Thyroid gland (tissue), 4 donors: ENCODE measurements at places on chromosomes 1 and 21.
A peak's percentile ranks its signal among the peaks of the same experiment; 100 is the strongest.

GRCh38 chr21:27507695-27508094 is 540.8 kb upstream of the ADAMTS5 start:
- H3K36me3 ChIP-seq, result no peaks in the 10 kb centered on the region
- H3K27ac ChIP-seq, result no peak overlapping the region
- no peak for DNase-seq
- no peaks in the 10 kb centered on the region for H3K27me3 ChIP-seq
- no peak overlapping the region for H3K4me3 ChIP-seq

GRCh38 chr1:24609949-24610517 is 33.1 kb upstream of the SRRM1 start:
- H3K36me3 ChIP-seq, result no peaks in the 10 kb centered on the region
- no peak for DNase-seq
- H3K4me3 ChIP-seq, result no peak overlapping the region
- no peak overlapping the region for H3K27ac ChIP-seq

GRCh38 chr1:224273641-224274040 is 56.3 kb downstream of the NVL start:
- no peaks in the 10 kb centered on the region for H3K4me1 ChIP-seq
- peaks cover 5% of the 10 kb centered on the region for H3K36me3 ChIP-seq
- no peaks in the 10 kb centered on the region for H3K27me3 ChIP-seq

DNA sequence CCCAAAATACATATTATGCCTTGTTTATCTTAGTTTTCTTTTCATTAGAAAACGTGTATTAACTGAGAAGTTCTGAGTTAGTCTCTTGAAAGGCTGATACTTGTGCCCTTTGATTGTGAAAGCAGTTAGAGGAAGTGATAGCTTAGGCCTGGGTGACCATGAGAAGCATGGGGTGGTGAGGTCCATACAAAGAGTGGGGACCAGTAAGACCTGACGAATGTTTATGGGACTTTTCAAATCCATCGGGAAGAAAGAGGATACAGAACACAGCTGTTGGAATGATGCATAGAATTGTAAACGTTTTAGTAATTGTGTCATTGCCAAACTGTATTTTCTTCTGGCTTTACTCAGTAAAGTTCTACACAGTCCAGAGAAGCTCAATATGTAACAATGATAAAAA is 259.8 kb downstream of the LMO4 start:
- H3K27me3 ChIP-seq, result no peaks in the 10 kb centered on the region
- no peak overlapping the region for H3K4me3 ChIP-seq
- no peaks in the 10 kb centered on the region for H3K36me3 ChIP-seq
- H3K27ac ChIP-seq, result no peak overlapping the region
- peaks cover 7% of the 10 kb centered on the region for H3K4me1 ChIP-seq

- peaks cover 35% of the 10 kb centered on the region for H3K4me1 ChIP-seq
- no peaks in the 10 kb centered on the region for H3K27me3 ChIP-seq
- peak; percentile 15 for DNase-seq
- peak overlapping the region; percentile 75 for H3K4me3 ChIP-seq
- H3K36me3 ChIP-seq, result no peaks in the 10 kb centered on the region
- peak overlapping the region; percentile 90 for H3K27ac ChIP-seq
These were observed 838 bp upstream of the DISP1 start for GRCh38 chr1:222813866-222814535.

- no peaks in the 10 kb centered on the region for H3K27me3 ChIP-seq
- peak; percentile 67 for DNase-seq
- H3K4me1 ChIP-seq, result peaks cover 25% of the 10 kb centered on the region
- H3K4me3 ChIP-seq, result no peak overlapping the region
These were observed 12.4 kb downstream of the FMOD start for GRCh38 chr1:203338335-203339036.

GRCh38 chr1:9361630-9362260 is 69.1 kb downstream of the SPSB1 start:
- H3K27ac ChIP-seq, result peak overlapping the region; percentile 68
- peaks cover 1% of the 10 kb centered on the region for H3K36me3 ChIP-seq
- no peak overlapping the region for H3K4me3 ChIP-seq
- no peaks in the 10 kb centered on the region for H3K27me3 ChIP-seq
- peaks cover 33% of the 10 kb centered on the region for H3K4me1 ChIP-seq
- DNase-seq, result no peak

- H3K4me3 ChIP-seq, result no peak overlapping the region
- no peaks in the 10 kb centered on the region for H3K36me3 ChIP-seq
- DNase-seq, result no peak
- no peak overlapping the region for H3K27ac ChIP-seq
These were observed 37.1 kb upstream of the ARF1 start for GRCh38 chr1:228045405-228045804.

GRCh38 chr1:165527251-165528007 is 16.4 kb upstream of the LRRC52 start:
- no peak for DNase-seq
- H3K27ac ChIP-seq, result no peak overlapping the region
- H3K4me1 ChIP-seq, result peaks cover 34% of the 10 kb centered on the region
- no peaks in the 10 kb centered on the region for H3K27me3 ChIP-seq
- H3K36me3 ChIP-seq, result no peaks in the 10 kb centered on the region

DNA sequence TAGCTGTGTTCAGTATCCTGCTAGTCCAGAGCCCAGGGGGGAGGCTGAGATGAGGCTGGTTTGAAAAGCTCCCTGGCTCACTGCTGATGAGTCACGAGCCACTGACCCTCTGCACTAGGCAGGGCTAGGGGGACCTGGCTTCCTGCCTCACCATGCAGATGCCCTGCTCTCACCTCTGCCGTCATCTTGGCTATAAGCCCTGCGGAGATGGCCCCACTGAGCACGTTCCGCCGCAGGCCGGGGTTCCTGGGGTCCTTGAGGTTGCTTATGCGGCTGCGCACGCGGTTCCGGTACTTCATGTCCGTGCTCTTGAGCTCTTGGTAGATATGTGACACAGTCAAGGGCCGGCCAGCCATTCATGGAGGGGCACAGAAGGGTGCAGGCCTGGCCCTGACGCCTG is 24.1 kb upstream of the ZNF436 start:
- H3K4me1 ChIP-seq, result peaks cover 22% of the 10 kb centered on the region
- no peaks in the 10 kb centered on the region for H3K27me3 ChIP-seq
- H3K27ac ChIP-seq, result peak overlapping the region; percentile 59
- H3K4me3 ChIP-seq, result no peak overlapping the region

GRCh38 chr1:205983925-205984725 is 19.1 kb downstream of the RAB7B start:
- no peaks in the 10 kb centered on the region for H3K36me3 ChIP-seq
- peak overlapping the region; percentile 74 for H3K27ac ChIP-seq
- DNase-seq, result peak; percentile 80
- peaks cover 30% of the 10 kb centered on the region for H3K4me1 ChIP-seq

DNA sequence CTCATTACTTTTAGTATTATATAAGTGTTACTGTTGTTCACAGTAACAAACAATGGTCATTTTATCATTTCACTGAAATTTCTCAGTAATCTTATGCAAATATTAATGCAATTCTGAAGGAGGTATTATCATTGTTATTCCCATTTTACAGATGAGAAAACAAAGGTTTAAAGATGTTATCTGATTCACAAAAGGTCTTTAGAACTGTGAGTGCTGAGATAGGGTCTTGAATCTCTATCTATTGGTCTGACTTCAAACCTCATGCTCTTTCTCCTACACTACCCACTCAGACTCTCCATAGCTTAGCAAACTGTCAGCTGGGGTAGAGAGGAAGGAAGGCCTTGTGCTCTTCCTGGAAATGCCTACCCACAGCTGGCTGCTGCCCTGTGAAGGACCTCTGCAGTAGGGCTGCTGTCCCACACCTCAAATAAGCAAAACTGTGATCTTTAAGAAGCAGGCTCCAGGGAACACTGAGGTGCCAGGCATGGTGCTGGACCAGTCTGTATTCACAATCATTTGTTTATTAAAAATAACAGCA is 6.2 kb upstream of the OSCP1 start:
- no peak overlapping the region for H3K27ac ChIP-seq
- no peaks in the 10 kb centered on the region for H3K4me1 ChIP-seq
- H3K36me3 ChIP-seq, result peaks cover 40% of the 10 kb centered on the region
- DNase-seq, result no peak
- no peak overlapping the region for H3K4me3 ChIP-seq

GRCh38 chr1:232380596-232380995 is 249.3 kb downstream of the SIPA1L2 start:
- peaks cover 19% of the 10 kb centered on the region for H3K4me1 ChIP-seq
- no peaks in the 10 kb centered on the region for H3K27me3 ChIP-seq
- H3K4me3 ChIP-seq, result no peak overlapping the region

DNA sequence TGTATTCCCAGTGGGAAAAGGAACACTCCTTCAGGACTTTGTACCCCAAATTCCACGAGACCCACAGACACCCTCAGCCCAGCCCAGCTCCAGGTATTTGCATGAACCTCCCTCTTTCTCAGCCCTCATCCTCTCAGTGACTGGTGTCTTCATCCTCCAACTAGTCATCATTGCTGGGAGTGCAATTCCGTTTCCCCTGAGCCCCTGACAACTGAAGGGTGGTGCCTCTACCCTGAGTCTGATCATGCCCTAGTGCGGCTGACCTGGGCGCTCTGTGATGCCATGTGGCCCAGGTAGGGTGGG is 3.8 kb upstream of the ZNF692 start:
- no peaks in the 10 kb centered on the region for H3K36me3 ChIP-seq
- no peaks in the 10 kb centered on the region for H3K27me3 ChIP-seq
- peak overlapping the region; percentile 72 for H3K27ac ChIP-seq
- DNase-seq, result no peak

- DNase-seq, result peak; percentile 41
- peak overlapping the region; percentile 33 for H3K27ac ChIP-seq
- no peaks in the 10 kb centered on the region for H3K27me3 ChIP-seq
- peaks cover 15% of the 10 kb centered on the region for H3K4me1 ChIP-seq
- H3K4me3 ChIP-seq, result no peak overlapping the region
These were observed 35.5 kb upstream of the HHAT start for GRCh38 chr1:210293171-210293607.

DNA sequence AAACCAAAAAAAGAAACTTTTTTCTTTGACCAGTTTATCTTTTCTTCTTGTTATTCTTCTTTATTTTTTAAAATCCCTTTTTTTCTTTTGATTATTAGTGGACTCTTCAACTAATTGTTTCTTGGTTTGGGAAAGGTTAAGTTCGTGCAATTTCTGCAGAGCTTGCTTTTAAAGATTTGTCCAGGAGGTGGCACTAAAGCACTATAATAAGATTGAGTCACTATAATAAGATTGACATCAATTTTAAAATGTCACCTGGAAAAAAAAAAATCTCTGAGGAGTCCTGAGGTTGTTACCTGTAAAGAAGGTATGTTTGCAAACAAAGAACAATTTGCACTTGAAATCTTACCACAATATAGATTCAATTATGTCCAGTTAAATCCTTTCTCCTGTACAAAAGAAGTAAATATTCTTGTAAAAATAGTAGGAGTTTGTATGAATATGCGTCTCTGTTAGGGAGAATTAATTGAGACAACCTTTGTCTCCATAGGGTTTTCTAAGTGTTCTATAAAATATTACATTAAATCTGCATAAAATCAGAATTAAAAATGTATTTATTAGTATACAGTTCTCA is 166.7 kb downstream of the ADGRL4 start:
- H3K4me1 ChIP-seq, result no peaks in the 10 kb centered on the region
- H3K27ac ChIP-seq, result no peak overlapping the region
- no peaks in the 10 kb centered on the region for H3K36me3 ChIP-seq
- no peak overlapping the region for H3K4me3 ChIP-seq

DNA sequence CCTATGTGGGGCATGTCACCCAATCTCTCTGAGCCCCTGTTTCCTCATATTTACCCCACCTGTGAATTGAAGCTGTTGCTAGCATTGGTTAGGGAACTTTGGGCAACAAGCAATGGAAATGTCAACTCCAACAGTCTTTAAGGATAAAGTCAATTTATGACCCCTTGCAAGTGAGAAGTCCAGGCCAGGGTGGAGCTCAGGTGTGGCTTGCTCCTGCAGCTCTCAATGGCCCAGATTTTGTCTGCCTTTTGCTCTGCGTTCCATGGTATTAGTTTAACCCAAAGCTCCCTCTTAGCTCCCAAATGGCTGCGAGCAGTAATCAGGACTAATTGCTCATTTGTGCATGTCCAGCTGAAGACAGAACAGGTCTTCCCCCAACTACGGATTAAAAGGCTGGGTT is 70.4 kb upstream of the ABCG1 start:
- H3K4me3 ChIP-seq, result no peak overlapping the region
- no peak for DNase-seq
- H3K4me1 ChIP-seq, result peaks cover 15% of the 10 kb centered on the region
- H3K27ac ChIP-seq, result no peak overlapping the region

DNA sequence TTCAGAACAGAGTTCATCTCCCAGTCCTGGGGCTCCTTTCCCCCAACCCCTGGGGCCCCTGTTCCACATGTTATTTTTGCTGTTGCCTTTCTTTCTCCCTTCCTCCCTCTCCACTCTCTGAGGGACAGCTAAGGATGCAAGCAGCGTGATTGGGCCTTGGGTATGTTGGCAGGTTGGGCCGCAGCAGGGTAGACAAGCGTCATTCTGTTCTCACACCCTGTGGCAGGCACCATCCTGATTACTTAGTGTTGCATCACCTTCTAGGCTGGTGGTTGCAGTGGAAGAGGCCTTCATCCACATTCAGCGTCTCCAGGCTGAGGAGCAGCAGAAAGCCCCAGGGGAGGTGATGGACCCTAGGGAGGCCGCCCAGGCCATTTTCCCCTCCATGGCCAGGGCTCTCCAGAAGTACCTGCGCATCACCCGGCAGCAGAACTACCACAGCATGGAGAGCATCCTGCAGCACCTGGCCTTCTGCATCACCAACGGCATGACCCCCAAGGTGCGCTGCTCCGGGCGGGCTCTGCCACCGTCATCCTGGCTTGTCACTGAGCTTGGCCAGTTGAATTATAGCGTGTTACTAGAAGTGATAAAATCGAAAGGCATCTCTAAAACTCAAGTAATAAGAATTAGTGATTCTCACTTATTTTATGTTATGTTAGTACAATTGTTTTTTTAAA is 43.4 kb downstream of the VANGL1 start:
- peaks cover 23% of the 10 kb centered on the region for H3K36me3 ChIP-seq
- no peak for DNase-seq
- no peaks in the 10 kb centered on the region for H3K27me3 ChIP-seq
- H3K27ac ChIP-seq, result no peak overlapping the region
- no peak overlapping the region for H3K4me3 ChIP-seq

- no peak for DNase-seq
- no peak overlapping the region for H3K27ac ChIP-seq
- no peaks in the 10 kb centered on the region for H3K4me1 ChIP-seq
- H3K36me3 ChIP-seq, result no peaks in the 10 kb centered on the region
- H3K4me3 ChIP-seq, result no peak overlapping the region
These were observed 19.7 kb upstream of the HYI start for GRCh38 chr1:43473463-43473862.

- no peaks in the 10 kb centered on the region for H3K36me3 ChIP-seq
- H3K4me3 ChIP-seq, result no peak overlapping the region
- no peak overlapping the region for H3K27ac ChIP-seq
These were observed 79.9 kb upstream of the PLPPR5 start for GRCh38 chr1:99084562-99084961.

DNA sequence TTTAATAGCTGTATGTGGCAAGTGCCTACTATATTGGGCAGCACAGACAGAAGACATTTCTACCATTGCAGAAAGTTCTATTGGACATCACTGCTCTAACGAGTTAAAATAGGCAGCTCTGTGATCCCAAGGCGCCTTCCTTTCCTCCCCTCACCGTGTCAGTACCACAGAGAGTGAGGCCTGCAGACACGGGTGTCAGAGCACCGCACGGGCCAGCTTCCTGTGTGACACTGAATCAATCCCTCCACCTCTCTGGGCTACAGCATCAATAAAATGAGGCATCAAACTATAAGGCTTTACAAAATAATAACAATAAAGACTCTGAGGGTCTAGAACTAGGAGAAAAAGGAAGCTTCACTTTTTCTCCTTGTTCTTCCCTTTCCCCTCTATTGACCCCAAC is 246.7 kb downstream of the FOXD2 start:
- no peak overlapping the region for H3K27ac ChIP-seq
- H3K4me3 ChIP-seq, result no peak overlapping the region
- DNase-seq, result no peak
- no peaks in the 10 kb centered on the region for H3K4me1 ChIP-seq
- H3K27me3 ChIP-seq, result no peaks in the 10 kb centered on the region
- no peaks in the 10 kb centered on the region for H3K36me3 ChIP-seq

- H3K4me3 ChIP-seq, result no peak overlapping the region
- H3K4me1 ChIP-seq, result no peaks in the 10 kb centered on the region
- DNase-seq, result no peak
- no peak overlapping the region for H3K27ac ChIP-seq
These were observed 36.5 kb upstream of the RC3H1 start for GRCh38 chr1:174058624-174059023.
